GM12892 (cell line): ENCODE measurements at places on chromosomes 3 and 15.

GRCh38 chr3:184379358-184380184, at the start of gene CHRD:
Gene CHRD, plus strand, starts transcription at chr3:184380054. Its CDS starts 265 bp downstream, at chr3:184380319.
- no peak for DNase-seq

DNA sequence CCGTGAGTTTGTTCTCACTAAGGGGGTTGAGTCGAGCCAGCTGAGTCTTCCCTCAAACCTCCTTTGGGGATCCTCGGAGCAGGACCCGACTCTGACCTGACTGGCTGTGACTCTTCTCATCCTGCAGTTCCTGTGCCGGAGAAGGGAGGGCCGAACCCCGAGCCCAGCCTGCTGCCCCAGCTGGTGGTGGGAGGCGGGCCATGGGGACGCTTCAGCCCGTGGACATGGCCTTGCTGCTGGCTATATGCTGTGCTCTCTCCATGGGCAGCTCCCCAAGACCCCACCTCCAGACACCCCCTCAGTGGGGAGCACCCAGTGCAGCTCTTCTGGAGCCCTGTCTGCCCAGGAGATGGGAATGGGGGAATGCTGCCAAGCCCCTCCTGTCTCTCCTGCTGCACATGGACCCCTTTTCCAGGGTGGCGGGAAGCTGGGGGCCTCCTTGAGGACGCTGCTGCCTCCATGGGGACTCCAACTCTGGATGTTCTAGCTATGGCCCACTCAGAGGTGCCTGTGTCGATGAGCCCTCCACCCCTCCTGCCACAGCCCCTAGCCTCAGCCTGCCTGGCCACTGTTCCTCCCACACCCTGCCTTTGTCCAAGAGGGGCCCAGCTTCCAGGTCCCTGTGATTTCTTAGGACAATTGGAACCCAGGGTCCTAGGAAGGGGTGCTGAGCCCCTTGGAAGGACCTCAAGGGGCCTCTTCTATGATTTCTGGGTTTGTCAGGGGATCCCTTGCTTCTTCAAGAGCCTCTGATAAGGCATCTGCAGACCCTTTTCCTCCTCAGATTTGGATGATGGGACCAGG, 12.8 kb downstream of the C15orf39 start:
- no peak for DNase-seq

DNA sequence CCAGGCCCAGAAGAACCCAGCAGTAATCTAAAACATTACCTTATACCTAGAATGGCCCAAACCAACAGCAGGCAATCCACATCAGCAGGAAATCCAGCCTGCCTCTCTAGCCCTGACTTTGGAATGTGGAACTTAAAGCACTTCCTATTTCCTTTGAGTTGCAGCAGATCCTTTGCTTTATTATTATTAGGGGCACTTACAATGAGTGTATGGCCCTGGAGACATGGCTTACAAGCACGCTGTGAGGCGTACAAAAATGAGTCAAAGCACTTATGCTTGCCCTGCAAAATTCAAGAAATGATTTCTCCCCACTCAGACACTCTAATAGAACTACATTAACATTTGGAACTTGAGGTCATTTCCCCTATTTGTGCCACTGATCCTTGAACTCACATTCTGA, 9.5 kb upstream of the KNSTRN start:
- DNase-seq: no peak

DNA sequence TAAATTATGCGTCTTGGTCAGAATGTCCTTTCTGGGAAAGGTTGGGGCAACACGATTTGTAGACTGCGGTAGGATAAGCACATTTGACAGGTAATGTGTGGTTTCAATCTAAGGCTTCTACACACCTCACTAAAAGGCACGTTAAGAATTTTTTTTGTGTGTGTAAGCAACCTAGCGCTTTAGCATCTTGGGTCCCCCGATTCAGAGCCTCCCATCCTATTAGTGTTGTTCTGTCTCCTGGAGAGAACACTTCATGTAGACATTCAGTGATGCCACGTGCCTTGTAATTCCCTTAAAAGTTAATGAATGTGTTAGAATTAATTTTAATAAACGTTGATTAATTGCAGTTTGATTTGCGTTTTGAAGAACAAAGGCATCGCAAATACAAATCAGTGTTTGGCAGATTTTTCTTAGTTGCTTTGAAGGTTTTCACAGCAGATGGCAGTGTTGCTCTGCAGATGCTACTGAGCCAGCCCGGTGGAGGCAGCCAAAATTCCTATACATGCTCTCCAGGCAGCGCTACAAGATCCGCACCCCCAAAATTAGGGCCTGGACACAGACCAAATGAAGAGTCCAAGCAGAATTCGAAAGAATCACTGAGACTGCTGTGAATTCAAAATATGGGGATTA, 63.5 kb downstream of the OTOL1 start:
- no peak for DNase-seq
